Central memory CD8-positive, alpha-beta T cell (primary cell): ENCODE measurements at places on chromosomes 4 and X.

DNA sequence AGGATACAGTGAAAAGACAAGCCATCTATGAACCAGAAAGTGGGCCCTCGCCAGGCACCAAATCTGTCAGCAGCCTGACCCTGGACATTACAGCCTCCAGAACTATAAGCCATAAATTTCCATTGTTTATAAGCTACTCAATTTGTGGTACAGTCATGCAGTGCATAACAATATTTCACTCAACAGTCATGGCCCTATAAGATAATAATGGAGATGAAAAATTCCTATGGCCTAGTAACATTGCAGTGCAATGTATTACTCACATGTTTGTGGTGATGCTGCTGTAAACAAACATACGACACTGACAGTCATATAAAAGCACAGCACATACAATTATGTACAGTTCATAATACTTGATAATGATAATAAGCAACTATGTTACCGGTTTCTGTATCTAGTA is 17.1 kb upstream of the TLR1 start:
- DNase-seq, result no peak

GRCh38 chr4:151953795-151954372 is 193.1 kb upstream of the GATB start:
- DNase-seq, result no peak

DNA sequence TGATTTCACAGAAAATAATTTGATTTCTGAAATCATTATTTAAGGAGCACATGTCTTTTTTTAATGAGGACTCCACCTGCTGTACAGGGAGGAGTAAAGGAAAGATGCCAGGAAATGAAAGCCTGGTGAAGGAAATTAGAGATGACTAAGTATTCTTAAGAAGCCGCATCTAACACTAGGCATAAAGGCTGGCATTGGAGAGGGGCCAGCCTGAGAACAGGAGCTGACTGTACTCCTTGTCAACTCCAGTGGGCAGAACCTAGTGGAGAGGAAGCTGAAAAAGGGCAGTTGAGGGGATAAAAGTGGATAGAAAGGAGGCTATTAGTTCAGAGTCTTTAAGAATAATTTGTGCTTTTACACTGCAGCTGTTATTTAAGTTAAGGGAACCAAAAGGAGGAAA is 393.0 kb downstream of the PPP1R2C start:
- no peak for DNase-seq

GRCh38 chr4:179285696-179286095 is 1843.5 kb upstream of the AGA start:
- DNase-seq, result no peak

GRCh38 chr4:175413561-175413960 is 398.5 kb downstream of the GPM6A start:
- DNase-seq, result no peak

DNA sequence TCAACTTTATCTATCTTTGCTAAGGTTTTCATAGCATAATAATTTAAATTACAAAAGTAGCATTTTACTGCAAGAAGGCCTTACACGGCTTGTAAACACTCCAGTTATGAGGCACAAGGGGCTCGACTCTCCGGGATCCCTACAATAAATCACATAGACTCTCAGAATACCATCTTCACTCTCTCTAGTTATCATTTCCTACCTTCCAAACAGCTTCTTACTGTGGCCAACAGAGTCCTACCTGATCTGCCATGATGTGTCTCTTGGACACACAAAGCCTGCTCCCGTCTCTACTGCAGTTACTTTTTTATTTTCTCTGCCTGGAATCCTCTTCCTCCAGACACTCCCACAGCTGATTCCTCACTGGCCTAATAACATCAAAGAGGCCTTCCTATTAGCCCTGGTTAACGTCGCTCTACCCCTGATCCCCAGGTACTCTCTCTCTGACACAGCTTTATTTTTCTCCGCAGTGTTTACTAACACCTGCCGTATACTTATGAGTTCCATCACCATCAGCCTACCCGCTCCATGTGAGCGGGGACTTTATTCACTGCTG is 559.6 kb upstream of the DIPK2B start:
- no peak for DNase-seq

- no peak for DNase-seq
Observed at GRCh38 chrX:152170621-152171020, 32.2 kb upstream of the MAGEA10 start.

- DNase-seq, result no peak
Observed at GRCh38 chrX:67290489-67291220, 253.2 kb upstream of the AR start.

- DNase-seq, result no peak
Observed at GRCh38 chr4:113060853-113061252, 11.4 kb downstream of the ANK2 start.

- no peak for DNase-seq
Observed at GRCh38 chr4:120630427-120630826, 292.1 kb downstream of the PRDM5 start.

GRCh38 chrX:110794601-110795000 is 1.0 kb downstream of the CHRDL1 start:
- no peak for DNase-seq

DNA sequence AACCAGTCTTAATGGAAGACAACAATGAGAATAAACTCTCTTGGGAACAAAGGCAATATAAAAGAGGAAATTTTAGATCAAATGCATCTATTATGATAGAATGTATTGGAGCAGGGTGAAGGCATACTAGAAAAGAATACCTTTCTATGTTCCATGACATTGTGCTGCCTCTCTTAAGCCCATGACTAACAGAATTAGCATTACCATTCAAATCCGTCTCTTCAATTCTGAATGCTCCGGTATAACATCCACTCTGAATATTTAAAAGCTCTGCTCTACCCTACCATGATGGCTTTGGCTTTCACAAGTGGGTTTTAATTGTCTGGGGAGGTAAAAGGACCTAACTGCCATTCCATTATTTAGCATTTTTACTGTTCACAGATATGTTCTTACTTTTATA is 1878.4 kb downstream of the ARAP2 start:
- no peak for DNase-seq

GRCh38 chr4:81602854-81603253 is 131.1 kb upstream of the RASGEF1B start:
- no peak for DNase-seq

GRCh38 chrX:114338870-114339269 is 245.0 kb upstream of the HTR2C start:
- no peak for DNase-seq

GRCh38 chr4:67030636-67031035 is 514.7 kb downstream of the CENPC start:
- no peak for DNase-seq

GRCh38 chrX:16882169-16882568 is 12.0 kb upstream of the RBBP7 start:
- DNase-seq, result no peak

DNA sequence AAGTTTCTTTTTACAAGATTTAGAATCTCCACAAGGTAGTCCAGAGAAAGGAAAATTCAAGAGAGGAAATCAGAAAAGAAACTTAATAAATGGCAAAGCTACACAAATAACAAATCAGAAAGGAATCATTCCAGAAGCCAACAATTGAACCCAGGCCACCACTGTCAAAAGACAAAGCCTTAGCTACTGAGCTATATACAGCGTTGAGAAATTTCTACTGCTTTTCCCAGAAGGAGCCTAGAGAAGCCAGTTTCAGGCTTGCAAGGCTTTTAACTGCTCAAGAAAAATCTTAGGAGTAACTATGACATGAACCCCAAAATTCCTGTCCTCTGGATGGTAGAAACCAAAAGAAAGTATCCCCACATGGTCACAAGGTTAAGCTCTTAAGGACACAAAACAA is 129.0 kb downstream of the DMD start:
- no peak for DNase-seq

- DNase-seq, result no peak
Observed at GRCh38 chrX:123450222-123450621, 266.1 kb downstream of the GRIA3 start.

- DNase-seq, result no peak
Observed at GRCh38 chr4:109243871-109244270, 58.6 kb downstream of the COL25A1 start.

DNA sequence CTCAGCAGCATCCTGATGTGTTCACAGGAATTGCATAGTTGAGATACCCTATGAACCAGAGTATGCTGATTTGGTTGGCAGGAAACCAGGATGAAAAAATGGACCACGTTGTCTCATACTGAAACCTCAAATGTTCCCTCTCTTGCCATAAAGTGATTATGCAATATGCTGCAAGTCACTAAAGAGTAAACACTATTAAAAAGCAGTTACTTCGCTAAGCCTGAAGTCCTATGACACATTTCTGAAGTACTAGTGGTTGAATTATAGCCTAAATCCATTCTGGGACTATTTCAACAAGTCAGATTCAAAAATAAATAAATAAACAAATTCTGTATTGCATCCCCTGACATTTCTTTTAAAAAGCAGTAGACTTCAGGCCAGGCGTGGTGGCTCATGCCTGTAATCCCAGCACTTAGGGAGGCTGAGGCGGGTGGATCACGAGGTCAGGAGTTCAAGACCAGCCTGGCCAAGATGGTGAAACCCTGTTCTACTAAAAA is 106.0 kb upstream of the NAP1L5 start:
- no peak for DNase-seq

DNA sequence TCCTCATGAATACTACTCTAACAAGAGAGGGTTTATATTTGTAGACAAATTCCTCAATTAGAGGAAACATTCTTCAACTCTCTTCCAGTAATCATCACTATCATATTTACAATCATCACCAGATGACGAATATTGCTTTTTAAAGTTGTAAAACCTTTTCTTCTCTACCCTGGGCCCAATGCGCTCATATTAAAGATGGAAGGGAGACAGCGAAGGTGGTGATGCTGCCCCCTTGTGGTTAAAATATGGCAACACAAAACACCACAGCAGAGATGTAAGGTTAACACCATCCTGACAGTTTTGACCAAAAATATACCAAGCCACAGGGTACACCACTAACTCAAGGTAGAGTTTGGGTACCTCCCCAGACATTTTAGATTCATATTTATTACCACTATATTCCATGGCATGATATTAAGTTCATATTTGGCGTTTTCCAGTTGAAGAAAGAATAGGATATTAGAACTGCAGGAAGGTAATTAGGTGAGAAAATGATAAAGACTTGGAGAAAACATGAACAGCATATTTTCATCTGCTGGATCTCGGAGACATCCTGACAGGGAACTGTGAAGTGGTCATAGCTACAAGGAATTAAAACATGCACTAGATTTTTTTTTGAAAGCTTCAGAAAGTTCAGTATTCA is 72.8 kb downstream of the SLC9A7 start:
- no peak for DNase-seq

DNA sequence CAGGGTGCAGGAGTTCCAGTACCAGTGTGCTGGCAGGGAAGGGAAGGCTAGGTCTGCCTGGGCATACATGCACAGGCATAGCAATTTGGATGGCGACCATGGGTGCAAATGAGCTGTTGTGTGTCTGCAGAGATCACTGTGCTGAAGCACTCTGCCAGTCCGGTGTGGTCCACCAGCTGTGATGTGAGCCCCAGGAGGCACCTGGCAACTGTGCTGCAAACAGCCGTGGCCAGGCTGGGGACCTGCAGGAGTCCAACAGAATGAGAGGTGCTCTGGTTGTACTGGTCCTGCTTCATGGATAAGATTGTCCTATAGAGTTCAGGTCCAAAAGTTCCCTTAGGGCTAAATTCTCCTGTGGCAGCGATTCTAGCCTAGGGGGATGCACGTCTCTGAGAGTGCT is 6.1 kb downstream of the FAM47A start:
- no peak for DNase-seq

GRCh38 chr4:22680065-22680642 is 12.6 kb upstream of the GBA3 start:
- no peak for DNase-seq

DNA sequence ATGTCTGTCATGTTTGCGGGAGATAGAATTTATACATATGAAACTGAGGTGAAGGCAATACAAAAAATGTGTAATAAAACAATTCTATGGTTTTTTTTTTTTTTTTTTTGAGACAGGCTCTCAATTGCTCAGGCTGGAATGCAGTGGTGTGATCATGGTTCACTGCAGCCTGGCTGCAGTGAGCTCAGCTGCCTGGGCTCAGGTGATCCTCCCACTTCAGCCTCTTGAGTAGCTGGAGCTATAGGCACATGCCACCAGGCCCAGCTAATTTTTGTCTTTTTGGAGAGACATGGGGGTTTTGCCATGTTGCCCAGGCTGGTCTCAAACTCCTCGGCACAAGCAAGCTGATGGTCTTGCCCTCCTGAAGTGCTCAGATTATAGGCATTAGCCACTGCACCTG is 10.1 kb downstream of the RADX start:
- DNase-seq, result no peak

GRCh38 chr4:130563185-130563888 is 1467.4 kb downstream of the C4orf33 start:
- DNase-seq, result no peak

GRCh38 chrX:10579112-10580011 is 41.0 kb downstream of the MID1 start:
- no peak for DNase-seq

DNA sequence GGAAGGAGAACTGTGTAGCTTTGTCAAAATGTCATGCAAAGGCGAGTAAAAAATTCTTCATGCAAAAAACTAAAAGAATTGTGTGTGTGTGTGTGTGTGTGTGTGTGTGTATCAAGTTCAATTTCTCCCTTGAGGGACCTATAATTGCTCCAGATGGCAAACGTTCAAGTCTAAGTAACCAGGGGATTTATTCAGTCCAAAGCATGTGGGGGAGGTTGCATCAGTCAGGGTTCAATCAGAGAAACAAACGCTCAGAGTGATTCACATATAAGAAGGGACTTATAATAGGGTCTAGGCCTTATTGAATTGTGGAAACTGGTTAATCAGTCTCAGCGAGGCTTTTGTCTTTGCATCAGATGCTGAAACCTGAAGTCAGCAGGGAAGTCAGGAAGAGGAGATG is 5.0 kb downstream of the DCAF8L1 start:
- DNase-seq, result no peak

GRCh38 chrX:138037548-138037947 is 471.6 kb downstream of the ZIC3 start:
- DNase-seq, result no peak

DNA sequence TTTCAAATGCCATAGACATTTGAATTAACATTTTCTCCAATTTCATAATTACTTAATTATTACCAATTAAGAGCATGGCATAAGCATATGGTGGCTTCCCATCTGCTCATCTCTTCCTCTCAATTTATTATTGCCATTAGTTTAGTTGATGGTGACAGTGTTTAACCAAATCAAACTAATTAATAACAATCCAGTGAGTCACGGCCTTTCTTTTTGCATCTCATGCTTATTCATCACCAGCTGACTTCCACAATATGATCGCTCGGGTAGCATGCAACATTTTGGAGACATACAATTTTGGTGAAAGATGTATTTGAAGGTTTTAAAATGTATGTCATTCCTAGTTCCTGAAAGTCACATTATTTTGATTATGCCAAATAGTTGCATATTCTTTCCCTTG is 172.8 kb upstream of the TACR3 start:
- DNase-seq, result no peak

GRCh38 chr4:1080432-1080831 is 32.9 kb downstream of the RNF212 start:
- DNase-seq, result no peak
